ENCODE measurements at places on chromosomes 5 and 9.

DNA sequence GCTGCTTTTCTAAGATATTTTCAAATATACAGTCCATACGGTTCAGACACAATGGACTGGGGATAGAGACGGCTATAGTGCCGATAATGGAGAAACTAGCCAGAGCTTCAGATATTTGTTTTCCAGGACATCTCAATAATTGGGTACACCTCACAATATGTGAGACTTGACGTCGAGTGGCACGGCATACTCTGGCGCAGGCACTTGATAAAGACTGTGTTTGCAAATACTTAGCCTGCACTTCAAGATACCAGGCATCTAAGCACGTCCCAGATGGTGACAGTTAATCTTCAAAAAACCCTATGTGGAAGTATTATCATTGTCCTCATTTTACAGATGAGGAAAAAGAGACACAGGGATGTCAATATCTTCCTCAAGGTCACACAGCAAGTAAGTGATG, 48.5 kb downstream of the SEMA5A start:
- DNase-seq: no peak

GRCh38 chr5:126199467-126199866, 223.7 kb upstream of the GRAMD2B start:
- no peak for DNase-seq

DNA sequence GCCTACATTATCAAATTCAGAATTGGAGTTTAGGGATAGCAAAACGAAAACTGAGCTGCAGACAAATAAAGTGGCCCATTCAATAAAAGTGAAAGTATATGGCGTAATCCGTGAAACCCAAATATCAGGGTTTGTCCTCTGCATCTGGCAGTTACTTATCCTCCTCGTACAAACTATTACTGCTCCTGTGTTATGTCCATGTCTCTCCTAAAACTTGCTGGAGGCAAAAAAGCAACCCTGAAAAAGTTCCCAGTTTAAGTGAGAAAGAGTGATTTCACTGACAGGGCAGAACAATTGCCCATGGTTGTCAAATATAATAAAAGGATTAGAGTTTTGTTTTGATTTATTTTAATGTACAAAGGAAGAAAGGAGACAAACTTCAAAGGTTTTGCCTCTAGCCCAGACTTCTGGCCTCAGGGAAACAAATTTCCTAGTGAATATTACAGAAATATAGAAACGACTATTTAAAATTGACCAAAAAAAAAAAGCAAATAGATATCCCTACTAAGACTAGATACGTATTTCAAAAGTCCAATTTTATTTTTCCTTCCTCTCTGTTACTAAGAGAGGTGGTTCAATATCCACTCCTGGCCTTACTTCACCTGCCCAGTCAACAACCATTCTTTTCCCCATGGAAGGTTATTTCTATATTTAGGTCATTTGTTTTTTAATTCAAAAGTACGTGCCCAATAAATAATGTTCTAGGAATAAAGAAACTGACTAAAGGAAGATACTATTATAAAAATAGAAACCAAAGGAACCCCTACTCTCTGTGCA, 50.0 kb downstream of the NFIB start:
- DNase-seq: no peak

DNA sequence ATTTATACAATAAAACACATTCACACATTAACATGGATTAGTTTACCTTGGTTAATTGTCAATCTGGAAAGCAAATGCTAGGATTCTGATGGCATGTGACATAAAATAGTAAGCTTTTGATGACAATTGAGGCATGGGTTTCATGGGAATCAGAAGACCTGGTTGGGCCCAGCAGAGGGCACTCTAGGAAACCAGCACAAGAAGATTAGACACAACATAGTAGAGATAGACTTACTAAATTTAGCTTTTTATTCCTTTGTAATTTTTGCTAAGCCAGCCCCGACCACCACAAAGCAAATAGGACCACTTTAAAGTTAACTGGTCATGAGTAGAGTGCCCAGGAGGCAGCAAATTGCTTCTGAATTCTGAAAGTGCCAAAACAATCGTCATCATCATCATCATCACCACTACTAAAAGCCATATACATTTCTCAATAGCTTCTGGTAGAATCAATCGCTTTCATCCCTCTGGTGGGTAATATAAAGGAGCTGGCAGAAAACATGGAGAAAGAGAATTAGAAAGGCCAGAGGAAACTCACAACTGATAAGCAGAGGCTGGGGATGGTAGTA, 163.2 kb downstream of the ARRDC3 start:
- no peak for DNase-seq

DNA sequence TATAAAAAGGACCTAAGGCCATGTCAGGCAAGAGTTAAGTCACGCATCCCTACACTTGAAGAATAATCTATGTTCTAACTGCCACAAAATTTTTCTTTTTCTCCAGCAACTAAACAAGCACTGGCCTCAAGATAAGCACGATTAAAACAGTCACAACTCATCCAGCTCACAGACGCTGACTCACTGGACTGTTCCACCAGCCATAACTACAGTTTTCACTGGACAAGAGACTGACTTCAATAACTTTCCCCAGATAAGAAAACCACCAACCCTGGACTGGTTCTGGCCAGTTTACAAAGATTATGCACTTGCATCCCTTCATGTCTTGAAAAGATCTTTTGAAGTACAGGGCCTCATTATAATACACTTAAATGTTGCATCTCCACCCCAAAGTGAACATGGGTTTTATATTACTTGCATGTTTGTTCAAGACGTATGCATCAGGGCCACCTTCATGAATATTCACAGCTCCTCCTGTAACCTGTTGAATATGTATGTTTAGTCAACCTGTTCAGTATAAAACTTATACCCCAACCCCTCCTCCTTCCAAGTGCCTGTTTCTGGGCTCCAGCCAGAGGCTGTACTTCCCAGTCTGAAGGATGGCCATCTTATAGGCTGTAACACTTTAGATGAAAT, 129.3 kb upstream of the EPB41L4A start:
- no peak for DNase-seq

DNA sequence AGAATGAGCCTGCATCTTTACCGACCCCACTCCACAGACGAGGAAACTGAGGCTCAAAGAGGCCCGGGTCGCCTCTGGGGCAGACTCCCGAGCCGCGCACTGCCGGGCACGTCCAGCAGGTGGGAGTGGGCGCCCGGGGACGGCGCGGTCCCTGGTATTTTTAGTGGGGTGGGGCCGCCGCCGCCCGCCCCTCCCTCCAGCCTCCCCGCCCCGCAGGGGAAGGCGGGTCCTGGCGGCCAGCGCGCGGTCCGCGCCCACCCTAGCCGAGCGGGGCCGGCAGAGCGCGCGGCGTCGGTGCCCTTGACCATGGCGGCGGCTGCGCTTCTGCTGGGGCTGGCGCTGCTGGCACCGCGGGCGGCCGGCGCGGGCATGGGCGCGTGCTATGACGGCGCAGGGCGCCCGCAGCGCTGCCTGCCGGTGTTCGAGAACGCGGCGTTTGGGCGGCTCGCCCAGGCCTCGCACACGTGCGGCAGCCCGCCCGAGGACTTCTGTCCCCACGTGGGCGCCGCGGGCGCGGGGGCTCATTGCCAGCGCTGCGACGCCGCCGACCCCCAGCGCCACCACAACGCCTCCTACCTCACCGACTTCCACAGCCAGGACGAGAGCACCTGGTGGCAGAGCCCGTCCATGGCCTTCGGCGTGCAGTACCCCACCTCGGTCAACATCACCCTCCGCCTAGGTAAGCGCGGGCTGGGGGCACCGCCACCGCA, at the start of gene LAMC3:
TSS of gene LAMC3 (plus strand) at position 266 of the 710 bp plus-strand sequence. CDS start at position 307, 41 bp downstream.
- no peak for DNase-seq

- no peak for DNase-seq
These were observed 11.4 kb downstream of the CHD1 start for GRCh38 chr5:98917433-98917832.

- DNase-seq: no peak
These were observed 368 bp upstream of the FRMPD1 start for GRCh38 chr9:37650299-37650872.

GRCh38 chr5:78221964-78222451, 72.5 kb downstream of the AP3B1 start:
- DNase-seq: no peak

DNA sequence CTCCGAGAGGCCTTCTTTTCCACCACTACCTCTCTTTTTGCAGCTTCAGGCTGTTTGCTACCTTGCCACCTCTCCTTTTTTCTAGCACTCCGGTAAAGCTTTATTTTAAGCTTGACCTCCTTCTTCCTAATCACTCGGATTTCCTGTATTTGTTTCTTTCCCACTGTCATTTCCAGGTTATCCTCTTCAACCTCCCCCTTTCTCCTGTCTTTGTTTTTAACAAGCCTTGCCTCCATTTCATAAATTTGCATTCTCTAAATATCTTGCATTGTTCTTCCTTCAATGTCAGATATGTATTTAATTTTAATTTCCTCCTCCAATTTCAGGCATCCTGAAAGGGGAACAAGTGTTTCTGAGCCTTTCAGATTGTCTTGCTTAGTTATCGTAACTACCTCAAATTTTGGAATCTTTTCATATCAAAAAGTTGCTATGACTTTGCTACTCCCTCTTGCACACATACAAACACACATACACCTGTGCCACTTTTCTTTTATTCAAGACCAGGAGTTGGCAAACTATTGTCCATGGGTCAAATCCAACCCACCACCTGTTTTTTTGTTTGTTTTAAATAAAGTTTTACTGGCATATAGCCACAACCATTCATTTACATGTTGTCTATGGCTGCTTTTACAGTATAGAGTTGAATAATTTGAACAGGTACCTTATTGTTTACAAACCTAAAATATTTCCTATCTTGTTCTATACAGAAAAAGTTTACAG, 22.7 kb downstream of the DPYSL3 start:
- no peak for DNase-seq

DNA sequence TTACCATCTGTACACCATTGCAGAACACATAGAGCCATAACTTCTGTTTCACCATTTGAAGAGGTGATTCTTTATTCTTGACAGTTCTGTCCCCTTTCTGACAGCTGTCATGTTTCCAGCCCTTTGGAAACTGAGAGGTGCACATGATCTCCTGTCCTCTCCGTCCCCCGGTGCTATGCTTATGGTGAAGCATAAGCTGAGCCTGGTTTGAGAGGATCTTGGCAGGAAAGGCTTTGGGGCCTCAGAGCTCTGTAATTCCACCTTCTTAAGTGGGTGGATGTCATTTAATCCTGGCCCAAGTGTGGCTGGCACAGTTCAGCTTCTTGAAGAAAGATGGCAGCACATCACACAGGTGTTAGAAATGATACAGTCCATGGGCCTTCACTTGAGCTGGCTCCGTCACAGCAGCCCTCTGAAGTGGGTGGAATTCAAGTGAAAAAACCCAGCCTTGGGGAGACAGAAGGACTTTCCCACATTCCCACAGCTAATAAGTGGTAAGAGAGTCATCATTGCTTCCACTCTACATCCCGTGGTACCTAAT, 30.7 kb upstream of the GRPEL2 start:
- DNase-seq: no peak

- DNase-seq: no peak
These were observed 38.4 kb upstream of the PCA3 start for GRCh38 chr9:76725885-76726284.

GRCh38 chr5:89229331-89230070, 346.5 kb upstream of the MEF2C start:
- DNase-seq: no peak

DNA sequence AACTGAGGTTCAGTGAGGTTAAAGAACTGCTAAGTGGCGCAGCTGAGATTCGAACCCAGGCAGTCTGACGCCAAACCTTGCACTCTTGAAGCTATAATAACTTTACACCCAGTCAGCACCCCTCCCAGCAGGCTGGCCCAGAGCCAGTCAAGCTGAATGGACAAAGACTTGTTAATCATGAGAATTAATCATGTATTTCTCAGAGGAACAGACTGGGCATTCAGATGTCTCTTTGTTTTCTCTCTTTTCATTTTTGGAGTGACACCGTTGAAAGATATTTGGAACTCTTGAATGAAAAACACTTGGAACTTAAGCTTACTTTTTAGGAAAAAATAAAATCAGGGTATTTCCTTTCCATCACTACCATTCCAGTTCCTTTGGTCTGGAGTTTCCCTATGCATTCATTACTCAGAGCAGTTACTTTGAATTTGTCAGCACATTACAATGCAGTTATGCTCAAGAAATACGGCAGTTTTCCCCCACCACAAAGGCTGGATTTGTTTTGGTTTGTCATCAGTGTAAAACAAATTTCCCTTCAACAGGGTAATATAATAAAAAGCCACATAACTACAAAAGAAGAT, 22.6 kb upstream of the MAMDC2 start:
- DNase-seq: no peak

GRCh38 chr9:86470326-86470725, 116.1 kb upstream of the TUT7 start:
- DNase-seq: no peak

DNA sequence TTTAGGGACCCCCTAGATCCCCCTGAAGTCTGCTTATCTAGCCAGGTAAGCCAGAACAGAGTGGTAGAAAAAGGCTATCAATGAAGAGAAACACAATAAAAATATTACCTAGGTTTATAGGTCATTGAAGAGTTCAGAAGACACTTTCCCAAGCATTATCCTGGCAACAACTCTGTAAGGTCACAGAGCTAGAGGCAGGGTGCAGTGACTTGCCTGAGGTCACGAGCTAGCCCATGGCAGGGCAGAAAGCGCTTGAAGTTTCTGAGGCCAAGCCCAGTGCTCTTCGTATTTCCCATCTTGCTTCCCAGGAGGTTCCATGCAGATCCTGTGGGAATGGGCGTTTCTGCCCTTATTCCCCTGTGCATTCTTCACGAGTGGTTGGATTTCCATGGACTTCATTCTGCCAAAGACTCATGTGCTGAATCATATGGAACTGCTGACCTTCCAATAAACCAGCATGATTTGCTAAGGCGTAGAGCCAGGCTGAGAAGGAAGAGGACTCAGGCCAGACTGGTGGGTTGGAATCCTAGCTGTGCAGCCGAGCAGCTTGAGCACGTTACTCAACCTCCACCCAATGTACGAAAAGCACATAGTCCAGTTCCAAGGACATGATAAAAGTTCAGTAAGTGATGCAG, 22.1 kb downstream of the TRMO start:
- DNase-seq: no peak

GRCh38 chr5:172554562-172554961, 86.5 kb upstream of the NEURL1B start:
- DNase-seq: no peak

Measured in NCI-H2081 treated with DMSO at 0.1 percent for 48 hours (cell line).